ENCODE measurements at places on chromosomes 13 and 19. TPM values are rescaled to one million over a fixed set of nuclear protein-coding genes. Genes with fewer than 3 reads are reported as not detected.
A peak's percentile ranks its signal among the peaks of the same experiment; 100 is the strongest.

GRCh38 chr19:35844482-35845214 lies 7.7 kb downstream of the NPHS1 start:
- peaks cover 30% of the 10 kb centered on the region for H3K36me3 ChIP-seq
- peaks cover 30% of the 10 kb centered on the region for H3K27me3 ChIP-seq
- H3K4me3 ChIP-seq = peak overlapping the region; percentile 90
- no peak overlapping the region for H3K27ac ChIP-seq
- H3K4me1 ChIP-seq = peaks cover 15% of the 10 kb centered on the region

DNA sequence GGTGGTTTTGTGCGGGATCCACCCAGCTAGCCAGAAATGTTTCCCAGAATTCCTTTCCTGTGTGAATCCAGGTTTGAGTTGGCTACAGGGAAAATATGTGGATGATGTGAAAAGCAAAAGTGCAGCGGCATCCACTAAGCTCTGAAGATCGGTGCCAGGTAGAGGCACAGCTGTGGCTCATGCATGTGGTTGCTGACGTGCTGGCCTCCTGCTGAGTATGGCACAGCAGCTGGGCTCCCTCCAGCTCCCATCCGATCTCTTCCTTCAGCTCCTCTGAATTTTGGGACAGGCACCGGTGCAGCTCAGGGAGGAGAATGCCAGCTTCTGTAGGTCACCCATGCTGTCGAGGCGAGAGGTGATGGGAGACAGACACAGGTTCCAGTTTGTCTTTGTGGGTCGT lies 84.0 kb upstream of the GSX1 start:
- no peak for DNase-seq
- H3K27me3 ChIP-seq = no peaks in the 10 kb centered on the region
- peaks cover 20% of the 10 kb centered on the region for H3K36me3 ChIP-seq
- H3K4me1 ChIP-seq = no peaks in the 10 kb centered on the region

DNA sequence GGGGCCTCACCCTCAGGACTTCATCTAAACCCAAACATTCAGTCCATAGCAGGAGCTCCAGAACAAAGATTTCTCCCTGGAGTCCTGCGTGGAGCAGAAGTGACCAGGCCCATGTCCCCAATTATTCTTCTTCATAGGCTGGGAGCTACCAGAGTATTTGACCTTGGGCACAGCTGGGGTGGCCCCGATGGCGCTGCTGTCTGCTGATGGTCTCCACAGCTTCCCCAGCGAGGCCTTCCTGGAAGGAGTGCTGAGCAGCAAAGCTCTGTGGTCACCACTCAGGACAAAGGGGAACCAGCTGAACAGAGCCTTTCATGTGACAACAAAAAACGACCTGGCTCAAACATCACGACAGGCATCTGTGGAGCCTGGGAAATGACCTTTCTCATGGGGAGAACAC lies 62.7 kb upstream of the ARGLU1 start:
- no peaks in the 10 kb centered on the region for H3K36me3 ChIP-seq
- H3K4me1 ChIP-seq = no peaks in the 10 kb centered on the region

DNA sequence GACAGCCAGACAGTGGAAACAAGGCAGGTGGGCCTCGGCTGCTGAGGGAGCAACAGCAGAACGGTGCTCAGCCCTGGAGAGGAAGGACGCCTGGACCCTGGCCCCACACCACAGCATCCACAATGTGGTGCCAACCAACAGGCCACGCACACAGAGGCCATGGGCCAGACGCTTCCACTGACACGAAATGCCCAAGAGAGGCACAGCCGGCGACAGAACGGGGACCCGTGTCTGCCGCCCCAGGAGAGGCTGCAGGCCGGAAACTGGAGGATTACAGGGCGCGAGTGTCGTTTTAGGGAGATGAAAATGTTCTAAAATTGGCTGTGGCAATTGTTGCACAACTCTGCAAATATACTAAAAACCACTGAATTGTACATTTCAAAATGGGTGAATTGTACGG lies 69.7 kb downstream of the RASA3 start:
- DNase-seq = no peak
- no peak overlapping the region for H3K4me3 ChIP-seq
- peaks cover 21% of the 10 kb centered on the region for H3K27me3 ChIP-seq
- H3K4me1 ChIP-seq = peaks cover 16% of the 10 kb centered on the region
- H3K36me3 ChIP-seq = no peaks in the 10 kb centered on the region

DNA sequence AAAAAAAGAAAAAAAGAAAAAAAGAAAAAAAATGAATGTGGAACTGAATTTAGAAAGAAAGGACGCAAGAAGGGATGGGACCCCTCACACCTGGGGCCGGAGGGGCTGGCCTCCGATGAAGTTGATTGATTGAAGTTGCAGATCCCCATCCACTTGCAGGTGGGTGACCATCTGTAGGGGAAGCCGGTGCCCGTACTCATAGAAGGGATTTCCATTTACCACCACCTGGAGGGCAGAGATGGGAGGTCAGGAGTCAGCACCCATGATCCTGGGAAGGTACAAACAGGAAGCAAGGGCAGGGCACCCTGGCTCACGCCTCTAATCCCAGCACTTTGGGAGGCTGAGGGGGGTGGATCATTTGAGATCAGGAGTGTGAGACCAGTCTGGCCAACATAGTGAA lies 6.4 kb downstream of the LGALS4 start:
- H3K36me3 ChIP-seq = peaks cover 6% of the 10 kb centered on the region
- no peaks in the 10 kb centered on the region for H3K4me1 ChIP-seq
- DNase-seq = no peak
- H3K4me3 ChIP-seq = no peak overlapping the region
- H3K27me3 ChIP-seq = peaks cover 1% of the 10 kb centered on the region

GRCh38 chr13:110218581-110219201 lies 88.3 kb downstream of the COL4A1 start:
- no peak for DNase-seq
- no peak overlapping the region for H3K27ac ChIP-seq
- no peaks in the 10 kb centered on the region for H3K27me3 ChIP-seq
- no peaks in the 10 kb centered on the region for H3K36me3 ChIP-seq
- H3K4me3 ChIP-seq = no peak overlapping the region

DNA sequence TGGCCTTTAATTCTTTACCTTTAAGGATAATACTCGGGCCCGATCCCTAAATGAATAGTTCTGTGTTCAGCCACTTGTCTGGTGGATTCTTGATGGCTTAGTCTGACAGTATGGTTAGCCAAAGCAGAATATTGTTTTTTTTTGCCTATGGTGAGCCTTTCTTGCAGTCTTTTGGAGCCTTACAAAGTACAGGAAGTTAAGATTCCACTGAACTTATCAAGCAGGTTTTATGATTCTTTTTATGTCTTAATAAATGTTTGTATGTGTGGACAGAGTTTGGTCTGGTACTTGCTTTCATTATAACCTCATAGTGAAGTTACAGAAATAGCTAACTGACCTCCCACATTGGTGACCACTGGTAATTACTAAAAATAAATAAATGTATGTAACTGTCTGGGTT lies 17.1 kb downstream of the PCCA start:
- DNase-seq = no peak
- H3K4me1 ChIP-seq = peaks cover 2% of the 10 kb centered on the region
- no peak overlapping the region for H3K27ac ChIP-seq
- H3K4me3 ChIP-seq = no peak overlapping the region
- H3K36me3 ChIP-seq = peaks cover 5% of the 10 kb centered on the region

- H3K27ac ChIP-seq = peak within 1 kb of the TSS; percentile 80
- H3K4me3 ChIP-seq = no peak within 1 kb of the TSS
- DNase-seq = no peak
- no peaks in the 10 kb centered on the region for H3K27me3 ChIP-seq
- peaks cover 4% of the 10 kb centered on the region for H3K36me3 ChIP-seq
- peaks cover 12% of the 10 kb centered on the region for H3K4me1 ChIP-seq
Observed at GRCh38 chr13:67229481-67230403, at the start of gene PCDH9. TSS of gene PCDH9 (minus strand) at chr13:67230336. CDS start at chr13:67228440, 1,896 bp downstream.

DNA sequence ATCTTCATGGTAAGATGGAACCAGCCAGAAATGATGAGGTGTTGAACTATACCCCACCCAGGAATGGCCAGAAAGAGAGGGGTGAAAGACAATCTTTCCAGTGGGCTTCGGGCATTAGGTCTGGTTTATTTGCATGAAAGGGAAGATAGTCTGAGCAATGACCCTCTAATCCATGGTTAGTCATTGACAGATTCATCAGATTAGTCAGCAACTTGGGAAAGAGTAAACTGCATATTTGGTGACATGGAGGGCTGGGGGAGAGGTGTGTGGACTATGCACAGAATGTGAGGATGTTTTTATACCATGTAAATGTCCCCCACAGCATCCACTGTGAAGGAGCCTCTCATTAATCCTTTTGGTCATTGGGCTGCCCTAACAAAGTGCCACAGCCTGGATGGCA lies 30.1 kb upstream of the USP12 start:
- H3K27me3 ChIP-seq = peaks cover 1% of the 10 kb centered on the region
- no peak overlapping the region for H3K27ac ChIP-seq
- H3K4me1 ChIP-seq = no peaks in the 10 kb centered on the region

DNA sequence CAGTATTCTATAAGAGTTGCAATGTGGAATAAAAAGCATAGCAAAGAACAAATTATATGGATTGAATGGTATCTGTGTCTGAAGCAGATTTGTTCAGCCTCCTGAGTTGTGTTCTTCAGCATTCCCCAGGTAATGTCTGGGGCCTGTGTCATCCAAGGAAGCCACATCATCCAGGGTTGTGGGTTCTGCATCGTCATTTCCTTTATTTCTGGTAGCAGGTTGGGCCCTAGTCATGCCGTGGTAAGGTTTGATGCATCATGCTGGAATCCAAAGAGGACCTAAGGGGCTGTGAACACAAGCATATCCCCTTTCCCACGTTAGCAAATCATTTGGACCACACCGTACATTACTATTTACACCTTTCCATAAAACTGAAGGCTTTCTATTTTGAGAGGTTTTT lies 131.0 kb upstream of the ZNF91 start:
- no peak overlapping the region for H3K27ac ChIP-seq
- H3K4me3 ChIP-seq = no peak overlapping the region
- H3K27me3 ChIP-seq = peaks cover 2% of the 10 kb centered on the region
- no peaks in the 10 kb centered on the region for H3K4me1 ChIP-seq

DNA sequence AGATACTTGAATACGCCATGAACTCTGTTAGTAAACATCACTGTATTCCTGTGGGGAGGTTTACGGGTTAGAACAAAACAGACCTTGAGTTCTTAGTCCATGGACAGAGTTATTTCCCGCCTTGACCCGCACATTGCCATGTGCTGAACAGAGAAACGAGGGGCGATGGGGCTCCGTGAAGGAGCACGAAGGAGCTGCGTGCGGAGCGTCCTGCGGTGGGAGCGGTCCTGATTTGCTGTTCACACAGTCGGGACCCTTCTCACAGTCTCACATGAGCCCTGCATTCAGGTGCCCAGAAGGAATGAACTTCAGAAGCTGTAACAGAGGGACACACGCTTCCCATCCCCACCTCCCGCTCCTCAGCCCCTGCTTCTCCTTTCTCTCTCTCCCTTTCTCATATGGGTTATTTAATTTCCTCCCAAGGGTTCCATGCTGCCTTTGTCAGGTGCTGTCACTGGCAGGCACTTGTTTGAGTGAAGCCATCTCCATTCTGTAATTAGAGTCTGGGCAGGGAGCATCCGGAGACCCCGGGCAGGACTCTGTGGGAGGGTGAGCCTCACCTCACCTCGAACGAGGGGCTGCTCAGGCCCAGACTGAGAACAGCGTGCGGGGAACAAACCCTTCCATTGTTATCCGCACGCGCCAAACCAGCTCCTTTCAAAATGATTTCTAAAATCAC lies 76.9 kb downstream of the TEX29 start:
- no peak overlapping the region for H3K4me3 ChIP-seq
- no peak for DNase-seq
- H3K36me3 ChIP-seq = peaks cover 16% of the 10 kb centered on the region
- H3K27ac ChIP-seq = no peak overlapping the region

GRCh38 chr19:751501-752341 lies 809 bp downstream of the MISP start:
- H3K36me3 ChIP-seq = no peaks in the 10 kb centered on the region
- DNase-seq = no peak
- no peak overlapping the region for H3K27ac ChIP-seq
- H3K27me3 ChIP-seq = peaks cover 6% of the 10 kb centered on the region

DNA sequence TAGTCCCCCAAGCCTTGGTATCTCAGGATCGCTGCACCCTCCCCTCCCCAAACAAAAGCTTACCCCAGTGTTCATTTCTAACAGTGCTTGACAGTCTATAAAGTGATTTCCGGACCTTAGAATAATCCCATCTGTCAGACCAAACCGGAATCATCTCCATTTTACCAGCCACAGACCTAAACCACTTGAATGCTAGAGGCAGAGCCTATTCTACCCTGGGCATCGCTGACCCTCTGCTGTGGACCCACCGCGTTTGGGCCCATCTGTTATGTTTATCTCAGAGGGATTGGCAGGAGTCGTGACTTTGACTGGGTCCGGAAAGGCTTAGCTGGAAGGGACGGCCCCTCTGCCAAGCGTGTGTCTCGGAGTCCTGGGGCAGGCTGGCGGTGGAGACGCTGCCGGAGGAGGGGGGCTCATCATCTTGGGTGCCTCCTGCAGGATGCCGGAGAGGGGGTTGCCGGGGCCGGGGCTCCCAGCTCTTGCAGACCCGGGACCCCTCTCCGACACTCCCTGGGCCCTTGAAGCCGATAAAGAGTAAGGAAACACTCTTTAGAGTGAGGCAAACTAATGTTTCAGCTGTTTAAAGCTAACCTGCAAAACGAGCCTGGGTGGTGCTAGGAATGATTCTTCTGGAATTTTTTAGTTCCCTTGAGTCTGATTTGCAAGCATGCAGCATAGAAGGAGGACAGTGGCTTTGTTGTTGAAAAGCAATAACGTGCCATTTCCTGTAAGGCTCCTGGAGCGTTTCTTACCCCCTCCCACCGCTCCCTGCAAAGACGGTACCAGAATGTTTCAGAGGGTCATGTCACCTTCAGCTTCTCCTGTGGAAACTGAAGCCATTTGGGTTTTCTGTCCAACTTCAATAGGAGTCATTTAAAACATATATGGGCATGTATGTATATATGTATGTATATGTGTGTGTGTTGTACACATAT lies 1.3 kb downstream of the SLC25A42 start:
- peaks cover 7% of the 10 kb centered on the region for H3K27me3 ChIP-seq
- no peaks in the 10 kb centered on the region for H3K36me3 ChIP-seq
- H3K4me1 ChIP-seq = peaks cover 13% of the 10 kb centered on the region
- peak; percentile 34 for DNase-seq
- H3K4me3 ChIP-seq = peak overlapping the region; percentile 90

DNA sequence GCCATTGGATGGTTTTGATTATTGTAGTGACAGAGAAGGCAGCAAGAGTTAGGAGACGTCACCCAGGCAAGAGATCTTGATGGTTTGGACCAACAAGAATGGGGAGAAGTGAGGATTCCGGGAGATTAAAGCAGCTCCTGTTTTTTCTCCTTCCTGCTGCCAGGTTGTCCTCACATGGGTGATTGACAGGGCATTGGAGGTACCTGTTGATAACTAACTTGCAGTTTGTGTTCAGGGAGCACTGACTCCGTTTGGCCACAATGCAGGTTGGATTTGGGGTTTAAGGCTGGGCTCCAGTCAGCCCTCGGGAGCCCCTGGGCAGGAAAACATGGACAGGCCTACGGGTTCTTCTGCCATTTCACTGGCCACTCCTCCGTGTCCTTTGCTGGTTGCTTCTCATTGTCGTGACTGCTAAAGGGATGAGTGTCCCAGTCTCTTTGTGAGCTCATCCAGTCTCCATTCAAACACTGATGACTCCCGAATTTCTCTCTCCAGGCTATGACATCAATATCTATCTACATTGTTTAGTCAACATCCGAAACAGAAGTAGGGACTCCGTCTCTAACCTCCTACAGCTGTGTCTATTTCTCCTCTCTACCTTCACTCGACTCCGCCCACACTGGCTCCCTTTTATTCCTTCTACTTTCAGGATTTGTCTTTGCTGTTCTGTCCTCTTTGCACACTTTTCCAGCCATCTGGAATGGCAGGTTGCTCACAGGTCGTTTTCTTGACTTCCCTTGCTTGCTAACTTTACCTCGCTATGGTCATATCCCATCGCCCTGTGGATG lies 1.3 kb upstream of the PTOV1 start:
- H3K27ac ChIP-seq = peak overlapping the region; percentile 44
- peaks cover 17% of the 10 kb centered on the region for H3K4me1 ChIP-seq
- H3K36me3 ChIP-seq = peaks cover 5% of the 10 kb centered on the region

The ATF5 gene
- 138 TPM for total RNA-seq

The KLK10 gene
- total RNA-seq = not detected

The DCLK1 gene
- total RNA-seq = 63.9 TPM

The CNMD gene
- total RNA-seq = 0.98 TPM

The SGCG gene
- total RNA-seq = 2.6 TPM
